Activated CD4-positive, alpha-beta T cell treated with anti-CD3 and anti-CD28 coated beads for 48 hours (primary cell): ENCODE measurements at places on chromosomes 12 and 14.

DNA sequence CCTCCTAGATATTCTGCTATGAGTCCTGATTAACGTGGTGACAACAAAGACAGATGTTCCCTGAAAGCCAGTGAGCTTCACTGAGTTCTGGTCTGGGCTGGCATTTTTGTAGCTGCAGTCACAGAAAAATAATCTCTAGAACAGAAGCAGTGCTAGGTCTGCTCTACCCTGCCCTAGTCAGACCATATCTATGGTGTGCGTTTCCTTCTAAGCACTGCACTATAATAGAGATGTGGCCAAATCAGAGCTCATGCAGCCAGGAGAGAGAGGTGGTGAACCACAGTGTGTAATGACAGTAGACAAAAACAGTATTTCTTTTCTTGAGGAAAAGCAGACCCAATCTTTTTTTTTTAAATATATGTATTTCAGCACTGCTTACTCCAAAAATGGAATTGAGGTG lies 76.3 kb downstream of the CMAS start:
- no peak for DNase-seq

GRCh38 chr12:89225401-89225800 lies 126.9 kb downstream of the DUSP6 start:
- DNase-seq: peak; percentile 85

DNA sequence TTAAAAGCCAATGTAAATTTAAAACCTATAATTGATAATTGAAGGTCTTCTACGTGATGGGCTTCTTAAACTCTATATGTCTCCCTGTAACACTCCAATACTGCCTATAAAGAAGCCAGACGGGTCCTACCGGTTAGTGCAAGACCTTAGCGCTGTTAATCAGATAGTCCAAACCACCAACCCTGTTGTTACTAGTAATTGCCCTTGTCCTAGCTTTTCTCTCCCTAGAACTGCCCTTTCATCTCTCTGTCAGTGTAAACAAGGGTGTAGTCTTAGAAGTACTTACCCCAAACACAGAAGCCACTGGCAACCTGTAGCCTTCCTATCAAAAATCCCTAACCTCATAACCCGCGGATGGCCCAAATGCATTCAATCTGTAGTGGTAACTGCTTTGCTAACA lies 243.0 kb upstream of the DIO3 start:
- no peak for DNase-seq

DNA sequence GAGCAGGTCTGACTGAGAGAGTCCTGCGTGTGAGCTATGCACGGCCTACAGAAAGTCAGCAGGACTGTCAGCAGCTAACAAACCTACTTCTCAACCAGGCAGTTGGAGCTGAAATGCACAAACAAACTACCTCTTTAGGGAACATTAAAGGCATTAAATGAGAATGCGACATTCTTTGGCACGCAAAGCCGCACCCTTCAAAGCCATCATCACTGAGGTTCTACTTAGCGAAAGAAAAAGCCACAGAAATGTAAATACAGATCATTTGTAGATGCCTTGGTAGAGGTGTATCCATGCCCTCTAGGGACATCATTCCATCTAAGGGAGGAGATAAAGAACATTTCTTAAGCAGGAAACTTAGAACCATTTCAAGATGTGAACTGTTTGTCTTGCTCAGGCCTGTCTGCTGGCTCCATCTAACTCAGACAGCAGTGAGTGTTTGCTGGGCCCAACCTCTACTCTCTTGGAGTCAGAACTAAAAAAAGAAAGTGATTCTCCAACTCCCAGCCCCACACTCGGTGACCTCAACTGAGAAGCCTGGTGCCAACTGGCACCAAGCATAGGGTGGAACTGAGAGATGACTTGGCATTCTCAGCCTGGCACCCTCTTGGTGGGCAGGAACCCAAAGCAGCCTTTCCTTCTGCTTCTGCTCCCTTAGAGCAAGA lies 63.5 kb upstream of the MBIP start:
- no peak for DNase-seq

DNA sequence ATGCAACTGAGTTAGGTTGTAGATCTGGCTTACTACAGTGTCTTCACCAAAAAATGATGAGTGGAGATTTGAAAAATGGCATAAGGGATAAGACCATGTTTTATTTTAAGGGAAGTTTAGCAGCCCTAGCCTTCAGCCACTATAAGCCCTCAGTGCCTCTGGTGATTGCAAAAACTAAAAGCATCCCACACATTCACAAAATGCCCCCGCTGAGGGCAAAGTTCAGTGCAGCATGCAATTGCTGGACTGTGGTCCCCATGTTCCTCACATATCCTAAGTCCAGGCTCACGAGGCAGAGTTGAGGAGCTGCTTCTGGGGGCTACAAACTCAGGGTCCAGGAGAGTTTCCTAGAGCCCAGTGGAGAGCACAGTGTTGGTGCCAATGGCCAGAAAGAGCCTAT lies 29.6 kb upstream of the NCOR2 start:
- DNase-seq: no peak

DNA sequence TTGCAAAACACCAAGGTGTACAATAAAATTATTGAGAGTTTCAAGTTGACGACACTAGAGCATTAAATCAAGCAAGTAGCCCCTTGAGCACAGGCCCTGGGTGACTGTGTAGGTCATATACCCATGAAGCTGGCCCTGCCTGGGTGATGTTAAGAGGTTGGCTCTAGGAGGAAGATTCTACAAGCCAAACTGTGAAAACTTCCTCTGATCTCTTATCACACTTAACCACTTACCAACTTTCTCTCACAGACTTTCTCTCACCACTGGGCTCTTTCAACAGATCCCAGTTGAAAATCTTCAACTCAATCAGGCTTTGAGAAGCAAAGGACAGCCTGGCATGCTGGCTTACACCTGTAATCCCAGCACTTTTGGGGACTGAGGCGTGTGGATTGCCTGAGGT lies 186.9 kb upstream of the BTG1 start:
- DNase-seq: no peak

DNA sequence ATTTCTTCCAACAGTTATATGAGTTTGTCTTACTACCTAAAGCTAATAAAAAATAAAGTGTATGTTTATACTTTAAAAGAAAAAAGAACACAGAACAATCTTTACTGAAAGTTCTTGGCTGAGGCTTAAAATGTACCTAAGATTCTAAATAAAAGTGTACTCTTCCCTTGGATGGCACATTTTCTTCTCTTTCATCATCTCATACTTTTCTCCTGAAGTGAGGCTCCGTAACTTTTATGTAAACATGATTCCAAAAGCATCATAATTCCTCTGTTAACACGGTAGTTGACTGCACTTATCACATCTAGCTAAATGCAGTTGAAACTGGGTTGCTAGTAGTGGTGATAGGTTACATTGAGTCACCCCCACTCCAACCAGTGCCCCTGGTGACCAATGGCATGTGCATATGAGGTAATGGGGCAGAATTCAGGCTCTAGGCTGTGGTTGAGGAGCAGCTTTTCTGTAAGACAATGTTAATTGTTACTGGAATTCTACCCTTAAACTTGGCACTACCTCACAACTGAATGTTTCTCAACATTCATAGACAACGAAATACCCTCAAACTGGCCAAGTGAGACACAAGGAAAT lies 38.4 kb downstream of the WASHC3 start:
- DNase-seq: no peak

DNA sequence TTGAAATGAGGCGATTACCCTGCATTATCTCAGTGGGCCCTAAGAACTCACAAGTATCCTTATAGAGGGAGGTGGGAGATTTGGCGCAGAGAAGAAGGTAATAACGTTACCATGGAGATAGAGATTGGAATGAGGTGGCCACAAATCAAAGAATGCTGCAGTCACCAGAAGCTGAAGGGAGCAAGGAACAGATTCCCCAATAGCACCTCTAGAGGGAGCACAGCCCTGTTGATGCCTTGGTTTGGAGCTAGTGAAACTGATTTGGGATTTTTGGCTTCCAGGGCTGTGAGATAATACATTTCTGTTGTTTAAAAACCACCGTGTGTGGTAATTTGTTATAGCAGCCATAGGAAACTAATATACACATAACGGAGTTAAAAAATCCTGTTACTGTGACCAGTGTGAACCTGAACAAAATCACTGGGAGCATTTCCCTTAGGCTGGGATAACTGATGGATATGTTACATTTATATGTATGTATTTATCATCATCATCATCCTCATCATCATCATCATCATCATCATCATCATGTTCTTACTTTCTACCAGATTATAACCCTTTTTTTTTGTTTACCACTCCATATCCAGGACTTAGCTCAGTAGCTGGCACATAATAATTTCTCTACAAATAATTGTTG lies 100.3 kb downstream of the LIN7A start:
- no peak for DNase-seq

DNA sequence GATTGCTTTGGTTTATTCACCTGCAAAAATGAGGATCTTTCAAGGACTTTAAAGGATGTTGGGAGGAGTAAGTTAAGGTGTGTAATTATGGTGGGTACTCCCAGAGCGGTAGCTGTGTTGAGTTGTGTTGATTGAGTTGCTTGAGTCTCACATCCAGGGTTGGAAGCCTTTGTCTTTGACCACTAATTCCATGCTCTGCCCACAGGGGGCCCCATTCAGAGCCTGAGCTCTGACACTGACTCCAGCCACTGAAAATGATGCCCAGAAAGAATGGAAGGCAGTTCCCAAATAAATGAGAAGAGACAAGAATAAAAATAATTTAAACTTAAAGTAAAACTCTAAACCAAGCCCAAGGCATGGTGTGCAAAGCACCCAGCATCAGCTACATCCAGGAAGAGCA lies 237.4 kb upstream of the PWP1 start:
- DNase-seq: peak; percentile 13

- DNase-seq: peak; percentile 74
Measured at GRCh38 chr14:58571769-58572472, 65.8 kb upstream of the DACT1 start.

DNA sequence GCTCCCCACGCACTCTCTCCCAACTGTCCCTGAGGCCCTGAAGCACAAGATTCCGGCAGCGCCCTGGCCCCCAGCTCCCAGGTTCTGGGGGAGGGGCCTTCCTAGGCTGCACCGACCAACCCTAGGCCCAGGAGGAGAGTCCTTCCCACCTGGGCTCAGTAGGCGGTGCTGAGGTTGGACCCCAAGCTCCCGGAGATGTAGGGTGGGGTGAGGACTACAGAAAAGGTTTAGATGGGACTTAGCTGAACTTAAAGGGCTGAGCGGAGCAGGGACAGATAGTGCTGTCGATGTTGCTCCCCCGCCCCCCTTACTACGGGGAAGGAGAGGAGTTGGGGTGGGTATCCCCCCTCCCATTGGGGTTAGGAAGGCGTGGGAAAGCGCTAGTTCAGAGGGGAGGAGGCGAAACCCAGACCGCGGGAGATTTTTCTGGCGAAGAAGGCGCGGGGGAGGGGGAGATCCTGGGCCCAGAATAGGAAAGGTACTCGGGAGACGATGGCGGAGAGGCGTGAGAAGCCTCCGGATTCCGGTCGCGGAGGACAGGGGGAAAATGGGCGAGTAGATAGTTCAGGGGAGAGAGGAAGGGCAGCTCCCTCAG lies 4.2 kb upstream of the BAZ2A start:
- peak; percentile 28 for DNase-seq

DNA sequence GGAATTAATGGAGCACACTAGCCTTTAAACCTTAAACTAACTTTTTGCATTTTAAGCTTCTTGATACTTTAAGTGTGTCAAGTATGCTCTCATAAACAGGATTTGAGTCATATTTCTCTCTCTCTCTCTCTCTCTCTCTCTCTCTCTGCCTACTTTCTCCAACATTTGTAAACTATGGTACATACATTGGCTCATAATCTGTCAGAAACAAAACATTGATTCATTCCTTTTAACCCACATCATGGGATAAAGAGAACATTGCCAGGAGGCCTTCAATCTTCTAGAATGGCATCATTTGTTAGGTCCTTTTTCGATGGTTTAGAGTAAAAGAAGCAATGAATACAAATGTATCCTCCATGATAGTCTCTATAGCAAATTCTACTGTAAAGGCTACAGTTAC lies 81.6 kb upstream of the RERGL start:
- DNase-seq: no peak

GRCh38 chr14:65462411-65462810 lies 49.9 kb downstream of the FUT8 start:
- DNase-seq: peak; percentile 35

- DNase-seq: no peak
Measured at GRCh38 chr12:65937161-65937641, 112.9 kb downstream of the HMGA2 start.

DNA sequence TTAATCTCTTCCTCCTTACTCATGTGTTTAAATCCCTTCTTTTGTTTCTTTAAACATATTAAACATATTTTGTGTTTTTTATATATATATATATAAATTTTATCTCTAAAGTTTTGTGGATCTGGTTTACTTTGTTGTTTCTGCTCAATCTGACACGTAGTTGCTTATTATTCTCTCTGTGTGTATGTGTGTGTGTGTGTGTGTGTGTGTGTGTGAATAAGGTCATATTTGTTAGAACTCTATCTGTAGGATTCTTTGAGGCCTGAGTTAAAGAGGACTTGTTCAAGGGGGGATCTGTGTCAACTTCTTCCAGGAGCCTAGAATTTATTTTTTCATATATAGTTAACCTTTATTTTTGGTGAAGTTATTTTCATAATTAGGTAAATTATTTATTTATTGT lies 2.7 kb downstream of the GPR65 start:
- no peak for DNase-seq

DNA sequence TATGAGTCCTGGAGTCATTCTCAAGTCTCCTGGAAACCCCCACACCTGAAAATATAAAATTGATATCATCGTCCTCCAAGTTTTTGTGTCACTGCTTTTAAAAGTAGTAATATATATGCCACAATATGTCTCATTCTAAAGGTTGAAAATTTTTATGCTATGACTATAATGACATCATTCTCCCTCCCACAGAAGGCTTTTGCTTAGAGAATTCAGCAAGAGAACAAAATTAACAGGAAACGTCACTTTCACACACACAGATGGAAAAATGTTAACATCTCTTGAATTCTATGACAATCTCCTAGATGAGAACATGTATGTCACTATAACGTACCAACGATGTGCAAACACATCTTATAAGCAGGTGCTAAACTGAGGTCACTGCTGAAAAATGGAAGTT lies 498.3 kb downstream of the FOXG1 start:
- DNase-seq: no peak

DNA sequence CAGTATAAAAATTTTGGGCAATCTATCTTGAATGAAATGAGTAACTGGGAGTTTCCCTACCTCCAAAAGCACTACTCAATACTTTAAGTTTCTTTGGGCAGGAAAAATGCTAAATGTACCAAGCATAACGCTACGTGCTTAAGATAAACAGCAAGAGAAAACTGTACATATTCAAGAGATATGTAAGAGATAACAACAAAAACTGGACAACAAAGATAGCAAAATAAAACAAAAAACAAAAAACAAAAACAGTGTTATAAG lies 20.0 kb downstream of the PTGES3 start:
- DNase-seq: no peak

- no peak for DNase-seq
Measured at GRCh38 chr12:56288705-56289387, 11.3 kb downstream of the CS start.

GRCh38 chr12:82930301-82930700 lies 243.6 kb downstream of the TMTC2 start:
- no peak for DNase-seq

- DNase-seq: no peak
Measured at GRCh38 chr14:92551044-92551841, 37.7 kb downstream of the RIN3 start.
